ENCODE measurements at places on chromosomes 2 and 18.
A peak's percentile ranks its signal among the peaks of the same experiment; 100 is the strongest.

- no peak for DNase-seq
These were observed 12.4 kb downstream of the SH2D6 start for GRCh38 chr2:85430752-85431569.

- DNase-seq, result no peak
These were observed 74.3 kb downstream of the RHOB start for GRCh38 chr2:20521193-20521592.

GRCh38 chr18:47109720-47110119, 40.6 kb downstream of the HDHD2 start:
- DNase-seq, result no peak

GRCh38 chr2:189350540-189351209, 90.6 kb upstream of the WDR75 start:
- no peak for DNase-seq

DNA sequence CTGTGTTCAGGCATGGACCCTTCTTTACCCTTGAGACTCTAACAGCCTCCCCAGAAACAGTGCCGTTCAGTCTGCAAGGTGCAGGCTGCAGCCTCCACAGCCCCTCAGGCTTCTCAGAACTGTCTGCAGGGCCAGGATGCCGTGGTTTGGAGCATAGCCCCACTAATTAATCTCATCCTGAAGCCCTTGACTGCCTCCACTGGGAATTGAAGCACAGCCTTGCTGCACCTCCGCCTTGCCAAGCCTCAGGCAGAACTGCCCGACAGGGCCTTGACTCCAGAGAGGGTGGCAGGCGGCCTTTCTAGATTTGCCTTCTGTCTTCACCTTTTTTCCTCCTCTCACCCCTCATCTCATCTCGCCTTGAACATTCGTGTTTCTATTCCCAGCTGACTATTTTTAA, 119.8 kb downstream of the NRP2 start:
- DNase-seq, result no peak

DNA sequence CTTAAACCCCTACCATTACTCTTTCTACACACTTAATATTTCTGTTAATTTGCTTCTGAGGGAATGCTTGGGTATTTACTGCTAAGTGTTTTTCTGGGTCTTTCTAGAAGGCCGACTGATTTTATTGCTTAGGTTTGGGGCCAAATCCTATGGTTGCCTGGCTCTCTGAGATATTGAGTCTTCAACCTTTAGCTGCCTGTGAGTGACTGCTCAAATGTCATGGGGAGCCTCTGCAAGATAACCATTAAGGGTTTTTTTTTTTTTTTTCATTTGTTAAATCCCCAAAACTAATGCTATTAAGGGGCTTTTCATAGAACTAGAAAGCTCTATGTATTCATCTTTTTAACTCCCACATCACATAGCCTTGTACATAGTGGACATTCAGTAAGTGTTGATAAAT, 5.0 kb downstream of the OSBPL6 start:
- no peak for DNase-seq

- no peak for DNase-seq
These were observed 11.7 kb upstream of the WIPF1 start for GRCh38 chr2:174609261-174609660.

- no peak for DNase-seq
These were observed 17.0 kb upstream of the DSG3 start for GRCh38 chr18:31430554-31430953.

DNA sequence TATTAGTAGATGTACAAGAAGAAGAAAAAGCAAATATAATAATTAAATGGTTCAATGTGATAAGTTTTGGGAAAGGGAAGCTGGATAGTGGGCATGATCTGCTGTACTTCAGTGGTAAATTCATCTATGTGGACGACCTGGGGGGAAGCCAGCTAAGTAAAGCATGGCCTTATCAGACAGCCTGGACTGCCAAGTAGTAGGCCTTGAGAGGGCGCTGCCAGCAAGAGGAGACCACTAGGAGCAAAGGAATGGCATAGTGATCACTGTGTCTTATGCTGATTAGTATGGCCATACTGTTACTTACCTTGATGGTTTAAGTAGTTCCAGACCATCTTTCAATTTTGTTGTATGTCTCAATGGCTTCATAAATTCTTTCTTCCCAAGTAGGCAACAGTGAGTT, 287.6 kb downstream of the SETBP1 start:
- no peak for DNase-seq

GRCh38 chr2:234703258-234703657, 206.4 kb upstream of the ARL4C start:
- DNase-seq, result no peak

- no peak for DNase-seq
These were observed 103.6 kb downstream of the KYNU start for GRCh38 chr2:142981069-142981378.

GRCh38 chr2:239538357-239539052, 137.7 kb upstream of the HDAC4 start:
- DNase-seq, result no peak

DNA sequence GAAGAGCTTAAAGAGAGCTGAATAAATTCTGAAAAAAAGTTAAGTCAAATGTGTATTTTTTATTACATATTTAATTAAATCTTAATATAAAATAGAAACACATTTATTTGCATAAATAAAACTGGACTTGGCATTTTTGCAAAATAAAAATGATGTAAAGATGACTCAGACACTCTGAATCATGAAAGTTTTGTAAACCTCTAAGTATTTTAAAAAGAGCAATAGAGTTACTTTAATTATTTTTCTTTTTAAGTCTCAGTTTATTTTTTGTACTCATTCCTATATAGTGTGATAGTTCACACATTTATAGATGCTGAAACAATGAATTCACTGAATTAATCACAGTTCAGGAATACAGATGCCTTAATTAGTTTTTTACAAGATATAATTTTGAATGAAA, 109.9 kb upstream of the DTNA start:
- no peak for DNase-seq

- DNase-seq, result peak; percentile 15
These were observed 184.2 kb upstream of the ZEB2 start for GRCh38 chr2:144703852-144704708.

GRCh38 chr18:5868218-5868854, 27.0 kb downstream of the TMEM200C start:
- DNase-seq, result peak; percentile 78

DNA sequence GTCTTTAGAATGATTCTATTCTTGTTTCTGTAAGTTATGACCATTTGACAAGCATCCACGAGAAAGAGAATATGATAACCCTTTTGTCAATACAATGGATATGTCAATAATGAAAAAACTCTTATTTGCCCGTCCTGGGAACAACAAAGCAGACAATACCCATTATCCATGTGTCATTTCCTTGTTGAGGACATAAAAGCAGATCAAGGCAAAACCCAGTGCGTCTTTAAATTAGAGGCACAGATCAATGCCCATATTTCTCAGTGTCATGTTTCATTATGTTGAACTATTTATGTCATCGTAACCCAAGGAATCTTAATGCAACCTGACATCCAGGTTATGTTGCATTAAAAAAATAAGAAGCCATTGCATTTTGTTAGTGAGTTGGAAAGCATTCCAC, 365.0 kb upstream of the CELF4 start:
- no peak for DNase-seq

DNA sequence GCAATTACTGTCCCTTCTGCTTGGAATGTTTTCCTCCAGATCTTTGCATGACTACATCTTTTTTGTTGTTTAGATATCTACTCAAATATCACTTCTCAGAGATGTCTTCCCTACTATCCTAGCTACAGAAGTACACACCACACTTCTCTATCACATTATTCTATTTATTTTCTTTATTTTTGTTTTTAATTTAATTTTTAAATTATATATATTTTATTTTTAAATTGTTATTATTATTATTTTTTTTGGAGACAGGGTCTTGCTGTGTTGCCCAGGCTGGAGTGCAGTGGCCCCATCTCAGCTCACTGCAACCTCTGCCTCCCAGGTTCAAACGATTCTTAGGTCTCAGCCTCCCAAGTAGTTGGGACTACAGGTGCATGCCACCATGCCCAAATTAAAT, 106.7 kb downstream of the TAF4B start:
- no peak for DNase-seq

DNA sequence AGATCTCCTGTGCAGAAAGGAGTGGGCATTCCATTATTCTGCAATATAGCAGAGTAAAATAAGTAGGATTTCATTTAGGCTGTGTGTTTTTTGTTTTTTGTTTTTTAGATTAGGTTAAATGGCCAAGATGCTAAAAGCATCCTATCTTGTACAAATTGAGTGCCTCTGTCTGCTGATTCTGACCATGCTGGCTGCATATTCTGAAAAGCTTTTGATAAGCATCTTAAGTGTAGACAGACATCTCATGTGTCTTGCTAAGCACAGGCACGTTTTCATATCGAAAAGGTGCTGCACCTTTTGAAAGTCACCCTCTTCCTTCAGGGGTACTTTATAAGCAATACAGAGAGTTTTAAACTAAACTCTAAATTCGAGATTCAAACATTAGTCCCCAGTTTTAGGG, 74.0 kb upstream of the BCL11A start:
- DNase-seq, result no peak

DNA sequence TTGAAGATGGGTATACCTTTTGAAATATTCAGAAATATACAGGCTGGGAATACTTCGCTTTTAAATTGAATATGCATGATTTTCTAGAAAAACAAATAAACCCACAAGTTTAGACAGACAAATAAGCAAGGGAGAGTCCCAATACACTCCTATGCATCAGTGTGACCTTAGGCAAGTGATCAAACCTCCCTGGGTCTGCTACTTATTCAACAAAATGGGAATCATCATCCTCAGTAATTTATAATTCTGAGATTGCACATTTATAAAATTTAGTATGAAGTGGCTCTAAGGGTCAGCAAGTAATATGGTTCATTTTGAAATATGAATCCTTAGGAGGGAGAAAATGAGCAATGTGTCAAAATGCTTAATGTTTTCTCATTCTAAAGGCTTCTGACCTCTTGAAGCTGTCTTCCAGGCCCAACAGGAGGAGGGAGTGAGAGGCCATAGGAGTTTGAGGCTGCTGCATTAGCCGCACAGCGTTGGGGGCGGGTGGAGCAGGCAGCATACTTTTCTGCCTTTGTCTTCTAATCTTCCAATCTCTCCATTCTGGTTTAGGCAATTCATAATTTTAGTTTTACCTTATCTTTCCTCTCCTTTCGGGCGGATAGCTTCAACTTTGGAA, 155.1 kb downstream of the TRIB2 start:
- no peak for DNase-seq

- no peak for DNase-seq
These were observed 3.7 kb downstream of the ITGAV start for GRCh38 chr2:186593523-186593922.

GRCh38 chr2:104774631-104775030, 79.3 kb upstream of the POU3F3 start:
- no peak for DNase-seq

DNA sequence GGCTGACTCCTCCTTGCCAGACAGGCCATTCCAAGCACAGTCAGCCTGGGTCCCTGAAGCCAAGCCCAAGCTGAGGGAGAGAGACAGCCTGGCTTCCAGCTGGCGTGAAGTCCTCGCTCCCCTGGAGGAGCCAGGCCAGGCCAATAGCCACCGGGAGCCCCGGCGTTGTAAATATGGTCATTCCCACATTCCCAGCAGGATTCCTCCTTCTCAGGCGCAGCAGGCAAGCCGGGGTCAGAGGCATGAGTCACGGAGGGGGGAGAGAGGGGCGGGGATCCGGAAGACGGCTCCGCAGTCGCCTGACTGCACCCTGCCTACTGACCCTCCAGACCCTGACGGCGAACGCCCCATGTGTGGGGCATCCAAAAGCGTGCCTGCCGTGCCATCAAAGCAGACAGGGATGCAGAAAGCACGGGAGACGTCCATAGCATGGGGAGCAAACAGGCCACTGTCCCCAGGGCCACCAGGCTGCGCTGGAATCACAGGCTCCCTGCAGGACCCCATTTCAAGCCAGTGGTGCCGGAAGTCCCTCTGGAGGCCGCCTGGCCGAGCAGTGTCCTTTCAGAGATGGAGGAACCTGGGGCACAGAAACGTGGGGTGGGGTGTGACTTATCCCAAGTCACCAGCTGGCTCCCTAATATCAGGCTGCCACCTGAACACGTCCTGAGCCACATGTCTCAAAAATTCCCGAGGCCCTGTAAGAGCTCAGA, 48.2 kb downstream of the TWIST2 start:
- no peak for DNase-seq

GRCh38 chr2:17441055-17441771, 77.0 kb downstream of the RAD51AP2 start:
- no peak for DNase-seq

- DNase-seq, result peak; percentile 80
These were observed 128.6 kb upstream of the NYAP2 start for GRCh38 chr2:225270861-225271260.

DNA sequence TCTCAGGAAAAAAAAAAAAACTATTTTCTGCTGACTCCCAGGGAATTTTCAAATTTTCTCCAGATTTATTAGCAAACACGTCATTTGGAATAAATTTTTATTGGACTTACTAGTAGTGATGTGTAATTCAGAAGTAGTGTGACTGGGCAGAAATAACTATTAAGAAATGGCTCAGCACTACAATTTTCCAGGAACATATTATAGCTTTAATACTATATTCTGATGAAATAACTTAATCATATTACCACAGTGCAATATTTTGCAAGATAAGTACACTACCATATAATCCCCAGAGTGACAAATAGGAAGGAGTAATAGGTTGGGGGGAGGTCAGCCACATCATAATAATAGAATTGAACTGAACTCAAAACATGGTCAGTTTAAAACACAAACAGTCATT, 19.7 kb upstream of the TNFAIP6 start:
- DNase-seq, result no peak

GRCh38 chr2:237486334-237486818, 675 bp upstream of the MLPH start:
- no peak for DNase-seq

- no peak for DNase-seq
These were observed 149.4 kb upstream of the SMAD2 start for GRCh38 chr18:48079885-48080284.

- DNase-seq, result no peak
These were observed 38.9 kb downstream of the KDM3A start for GRCh38 chr2:86480105-86480504.

- no peak for DNase-seq
These were observed 65.8 kb downstream of the ETAA1 start for GRCh38 chr2:67462738-67463496.

DNA sequence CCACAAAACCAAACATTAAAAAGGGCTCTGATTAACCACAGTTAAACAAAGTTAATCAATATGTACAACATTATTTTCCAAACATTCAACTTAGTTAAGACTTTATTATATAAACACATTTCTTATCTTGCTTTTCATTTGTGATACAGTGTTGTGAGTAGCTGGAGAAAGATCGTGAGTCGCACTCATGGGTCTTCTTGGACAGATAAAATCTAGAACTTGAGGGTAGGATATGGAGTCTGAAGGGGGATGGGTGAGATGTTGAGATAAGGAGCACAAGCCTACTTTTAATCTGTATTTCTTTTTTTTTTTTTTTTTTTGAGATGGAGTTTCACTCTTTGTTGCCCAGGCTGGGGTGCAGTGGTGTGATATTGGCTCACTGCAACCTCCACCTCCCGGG, 22.6 kb upstream of the TMEM214 start:
- no peak for DNase-seq
